ENCODE measurements at places on chromosomes 6 and 20.

- DNase-seq, result no peak
Observed at GRCh38 chr6:73481969-73482368, 20.4 kb downstream of the MTO1 start.

GRCh38 chr6:104282581-104282980 is 577.1 kb downstream of the HACE1 start:
- DNase-seq, result no peak

DNA sequence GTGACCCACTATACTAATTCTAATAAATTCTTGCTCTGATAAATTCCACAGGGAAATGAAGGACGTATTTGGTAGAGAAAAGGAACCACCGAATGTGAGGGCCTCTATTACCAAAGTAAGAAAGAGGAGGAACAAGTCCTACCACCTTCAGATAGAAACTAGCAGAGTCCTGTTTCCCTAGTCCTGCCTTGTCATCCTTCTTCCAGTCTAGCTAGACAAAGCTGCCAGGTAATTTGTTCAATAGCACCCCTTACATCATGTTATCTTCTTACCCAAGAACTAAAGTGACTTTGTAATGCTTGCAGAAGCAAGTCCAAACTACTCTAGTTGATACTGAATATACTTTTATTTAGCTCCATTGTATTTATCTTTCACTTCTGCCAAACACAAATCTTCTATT is 29.3 kb upstream of the FAM83B start:
- no peak for DNase-seq

- no peak for DNase-seq
Observed at GRCh38 chr20:44475372-44475693, 341 bp upstream of the TTPAL start.

DNA sequence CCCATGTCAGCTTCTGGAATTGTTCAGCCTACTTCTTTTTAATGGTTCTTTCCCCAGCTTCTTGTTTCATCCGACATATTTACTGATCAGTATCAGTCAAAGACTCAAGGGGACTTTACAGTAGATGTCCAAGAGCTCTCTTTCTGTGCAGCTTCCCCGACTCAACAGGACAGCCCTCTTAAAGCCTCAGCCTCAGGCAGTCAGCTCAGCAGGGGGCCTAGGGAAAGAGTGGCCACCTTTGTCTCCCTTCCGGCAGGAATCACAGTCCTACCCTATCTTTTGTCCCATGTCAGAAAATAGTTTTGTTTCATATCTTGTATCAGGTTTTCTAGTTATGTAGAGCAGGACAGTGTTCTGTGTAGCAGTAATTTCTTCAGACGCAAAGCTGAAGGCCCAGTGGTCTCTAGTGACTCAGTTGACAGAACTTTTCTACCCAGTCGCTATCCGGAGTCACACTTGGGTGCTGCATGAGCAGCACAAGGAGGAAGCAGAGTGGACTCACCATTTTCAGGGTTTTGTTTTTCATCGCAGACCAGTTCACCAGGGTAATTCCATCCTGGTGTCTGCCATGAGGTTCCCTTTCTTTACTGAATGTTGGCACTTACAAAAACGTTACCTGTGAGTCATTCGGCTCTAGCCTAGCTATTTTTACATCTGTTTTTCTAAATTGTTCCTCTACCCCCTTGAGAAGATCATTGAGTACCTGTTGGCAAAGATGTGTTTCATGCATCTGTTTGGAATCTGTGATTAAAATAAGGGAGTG is 47.7 kb downstream of the SPATA2 start:
- DNase-seq, result no peak

GRCh38 chr20:63602321-63602720 is 24.6 kb downstream of the GMEB2 start:
- DNase-seq, result no peak

DNA sequence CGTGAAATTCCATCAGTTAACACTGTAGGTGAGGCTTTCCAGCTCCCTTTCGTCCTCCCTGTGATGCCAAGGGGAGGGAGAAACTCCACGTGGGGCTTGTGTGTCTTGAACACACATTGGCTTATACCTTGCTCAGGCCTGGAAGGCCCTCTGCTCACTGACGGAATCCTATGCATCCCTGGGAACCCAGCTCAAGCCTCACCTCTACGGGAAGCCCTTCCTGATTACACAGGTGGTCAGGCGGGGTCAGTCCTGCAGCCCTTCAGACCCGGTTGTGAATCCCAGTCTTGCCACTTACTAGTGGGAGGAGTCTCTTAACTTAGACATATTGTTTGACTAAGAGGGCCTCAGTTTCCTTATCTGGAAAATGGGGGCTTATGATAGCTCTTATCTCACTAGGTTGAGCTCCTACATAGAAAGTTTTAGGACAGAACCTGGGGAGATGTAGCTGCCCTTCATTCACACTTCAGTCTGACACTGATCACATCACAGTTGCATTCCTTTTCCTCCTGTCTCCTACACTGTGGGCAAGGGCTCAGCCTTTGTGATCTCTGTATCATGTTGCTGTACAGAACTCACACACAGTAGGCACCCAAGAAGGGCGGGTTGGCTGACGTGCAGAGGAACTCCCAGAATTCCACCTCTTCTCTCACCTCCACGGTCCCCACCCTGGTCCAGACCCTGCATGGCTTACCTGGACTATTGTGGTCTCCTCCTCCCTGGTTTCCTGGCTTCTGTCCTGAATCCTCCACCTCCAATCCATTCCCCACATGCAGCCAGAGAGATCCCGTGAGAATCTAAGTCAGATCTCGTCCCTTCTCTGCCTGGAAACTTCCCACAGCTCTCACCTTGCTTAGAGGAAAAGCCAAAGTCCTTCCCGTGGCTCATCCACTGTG is 129.6 kb downstream of the CEBPB start:
- no peak for DNase-seq

All from renal cortex interstitium (tissue), 15 donors.